ENCODE measurements at places on chromosomes 6 and 20. TPM values are rescaled to one million over a fixed set of nuclear protein-coding genes. Genes with fewer than 3 reads are reported as not detected.

DNA sequence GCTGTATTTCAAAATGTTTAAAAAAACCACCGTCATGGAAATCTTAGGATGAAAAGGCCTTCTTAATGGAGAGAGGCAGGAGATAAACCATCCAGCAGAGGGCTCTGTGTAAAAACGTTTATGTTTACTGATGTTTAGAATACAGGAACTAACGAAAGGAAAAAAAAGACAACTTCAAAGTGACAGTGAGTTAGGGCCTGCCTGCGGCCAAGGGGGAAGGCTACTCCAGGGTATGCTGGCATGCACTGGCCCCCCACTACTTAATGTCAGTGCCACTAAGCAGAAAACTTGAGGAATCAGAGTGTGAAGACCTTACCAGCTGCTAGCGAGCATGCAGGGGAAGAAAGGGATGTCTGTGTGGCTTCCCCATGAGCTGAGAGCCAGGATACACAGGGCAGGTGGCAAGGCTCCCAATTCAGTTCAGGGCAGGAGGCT is 47.7 kb downstream of the AKAP7 start:
- peak; percentile 70 for ATAC-seq

GRCh38 chr6:165266621-165267020 is 42.8 kb downstream of the C6orf118 start:
- no peak for ATAC-seq

- ATAC-seq = no peak
Observed at GRCh38 chr6:151205721-151206600, 33.8 kb upstream of the AKAP12 start.

- ATAC-seq = no peak
Observed at GRCh38 chr20:35307666-35308653, 15.7 kb upstream of the FAM83C start.

GRCh38 chr6:30331981-30332380 is 5.3 kb downstream of the TRIM39 start:
- no peak for ATAC-seq

DNA sequence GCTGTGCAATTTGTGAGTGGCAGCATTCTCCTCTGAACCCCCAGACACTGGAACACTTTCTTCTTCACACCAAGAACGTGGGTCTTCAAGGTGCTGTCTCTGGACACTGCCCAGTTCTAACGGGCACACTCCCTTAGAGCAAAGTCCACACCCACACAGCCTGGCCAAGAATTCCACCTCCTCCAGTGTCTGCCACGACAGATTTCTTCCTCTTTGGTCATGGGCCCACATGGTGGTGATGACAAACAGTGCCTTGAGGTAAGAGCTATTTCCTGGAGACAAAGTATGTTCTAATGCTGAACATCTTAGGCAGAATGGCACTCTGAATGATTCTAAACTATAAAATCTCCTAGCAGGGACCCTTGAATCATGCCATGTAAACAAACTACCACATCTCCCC is 25.5 kb upstream of the SSTR4 start:
- ATAC-seq = no peak

DNA sequence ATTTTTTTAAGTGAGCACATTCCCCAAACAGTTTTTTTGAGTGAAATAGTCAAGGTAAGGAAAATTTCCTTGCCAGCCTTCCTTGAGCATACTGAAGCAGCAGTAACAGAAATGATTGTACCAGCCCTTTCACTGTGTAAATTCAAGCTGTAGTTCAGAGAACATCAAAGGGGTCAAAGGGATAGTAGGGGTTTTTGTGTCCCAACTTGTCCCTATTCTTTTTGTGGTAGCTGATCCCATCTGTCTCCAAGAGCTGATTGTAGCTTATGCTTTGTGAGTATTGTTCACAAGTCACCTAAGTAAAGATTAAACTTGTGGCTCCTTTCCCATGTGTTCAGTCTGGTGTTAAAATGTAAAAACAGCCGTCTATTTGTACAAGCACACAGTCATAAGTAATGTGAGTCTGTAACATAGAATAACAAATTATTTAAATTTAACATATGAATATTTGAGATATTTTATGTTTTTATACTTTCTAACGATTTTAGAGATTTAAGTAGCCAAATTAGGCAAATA is 185.0 kb downstream of the CENPW start:
- ATAC-seq = no peak

- no peak for ATAC-seq
Observed at GRCh38 chr6:53322188-53323029, 26.3 kb downstream of the ELOVL5 start.

DNA sequence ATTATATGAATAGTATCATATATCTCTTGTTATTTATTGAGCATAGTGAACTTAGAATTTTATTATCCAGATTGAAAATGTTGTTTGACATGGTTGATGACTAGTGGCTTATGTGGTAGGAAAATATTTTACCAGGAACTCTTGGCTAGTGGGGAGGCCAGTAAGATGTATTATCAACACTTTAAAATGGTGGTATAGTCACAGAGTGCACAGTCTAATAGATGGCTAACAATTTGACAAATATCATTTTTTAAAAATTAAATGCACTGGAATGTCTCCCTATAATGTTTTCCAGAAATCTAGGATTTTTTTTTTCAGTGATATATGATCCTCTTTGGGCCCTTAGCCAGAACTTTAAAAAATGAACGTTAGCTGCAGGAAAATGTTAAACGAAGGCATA is 26.9 kb upstream of the EYA4 start:
- ATAC-seq = no peak

DNA sequence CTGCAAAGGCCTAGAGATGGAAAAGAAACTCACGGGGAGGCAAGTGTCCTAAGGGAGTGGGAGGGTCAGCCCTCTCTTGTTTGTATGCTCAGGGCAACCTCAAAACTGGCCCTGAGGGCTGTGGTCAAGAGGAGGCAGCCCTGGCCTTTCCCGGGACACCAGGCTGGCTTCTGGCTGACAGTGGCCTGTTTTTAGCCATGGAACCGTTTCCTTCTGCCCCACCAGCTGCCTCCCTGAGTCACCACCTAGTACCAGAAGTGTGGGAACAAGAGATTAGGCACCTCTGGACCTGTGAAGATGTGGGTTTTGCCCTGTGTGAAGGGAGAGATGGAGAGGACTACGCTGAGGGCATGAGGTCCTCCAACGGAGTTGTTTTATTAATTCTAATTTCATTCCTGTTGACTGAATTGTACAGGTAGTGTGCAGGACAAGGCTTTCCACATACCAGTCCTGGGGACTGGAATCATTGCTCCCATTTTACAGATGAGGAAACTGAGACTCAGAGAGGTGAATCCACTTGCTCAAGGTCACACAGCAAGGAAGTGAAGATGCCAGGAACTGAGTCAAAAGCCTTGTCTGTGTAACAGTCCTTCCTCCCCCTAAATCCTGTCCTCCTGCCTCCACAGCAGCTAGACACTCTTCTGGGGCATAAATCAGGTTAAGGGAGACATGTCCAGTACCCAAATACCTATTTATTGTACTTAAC is 5.5 kb downstream of the FOXS1 start:
- no peak for ATAC-seq

- no peak for ATAC-seq
Observed at GRCh38 chr20:17059465-17059864, 167.4 kb upstream of the PCSK2 start.

GRCh38 chr6:20509212-20509611 is 25.0 kb upstream of the CDKAL1 start:
- no peak for ATAC-seq

- no peak for ATAC-seq
Observed at GRCh38 chr6:508006-508405, 116.5 kb downstream of the IRF4 start.

- ATAC-seq = no peak
Observed at GRCh38 chr6:20605061-20605460, 70.8 kb downstream of the CDKAL1 start.

GRCh38 chr6:108526739-108527174 is 34.0 kb upstream of the FOXO3 start:
- ATAC-seq = no peak

DNA sequence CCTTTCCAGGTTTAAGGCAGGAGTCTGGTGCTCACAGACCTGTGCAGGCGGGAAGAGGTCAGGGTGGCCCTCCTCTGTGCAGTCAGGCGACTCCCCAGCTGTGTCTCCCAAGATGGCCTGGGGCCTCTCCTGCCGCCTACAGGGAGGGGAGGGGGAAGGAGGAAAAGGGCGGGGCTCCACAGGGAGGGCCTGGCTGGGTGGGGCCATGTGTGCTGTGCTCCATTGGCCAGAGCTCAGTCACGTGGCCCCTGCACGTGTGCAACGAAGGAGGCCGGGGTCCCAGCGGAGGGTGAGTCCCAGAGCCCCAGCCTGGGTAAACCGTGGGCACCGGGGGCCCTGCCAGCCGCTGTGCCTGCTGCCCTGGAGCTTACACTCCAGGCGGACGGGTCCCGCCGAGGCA is 211.6 kb downstream of the ZDHHC14 start:
- peak; percentile 24 for ATAC-seq

DNA sequence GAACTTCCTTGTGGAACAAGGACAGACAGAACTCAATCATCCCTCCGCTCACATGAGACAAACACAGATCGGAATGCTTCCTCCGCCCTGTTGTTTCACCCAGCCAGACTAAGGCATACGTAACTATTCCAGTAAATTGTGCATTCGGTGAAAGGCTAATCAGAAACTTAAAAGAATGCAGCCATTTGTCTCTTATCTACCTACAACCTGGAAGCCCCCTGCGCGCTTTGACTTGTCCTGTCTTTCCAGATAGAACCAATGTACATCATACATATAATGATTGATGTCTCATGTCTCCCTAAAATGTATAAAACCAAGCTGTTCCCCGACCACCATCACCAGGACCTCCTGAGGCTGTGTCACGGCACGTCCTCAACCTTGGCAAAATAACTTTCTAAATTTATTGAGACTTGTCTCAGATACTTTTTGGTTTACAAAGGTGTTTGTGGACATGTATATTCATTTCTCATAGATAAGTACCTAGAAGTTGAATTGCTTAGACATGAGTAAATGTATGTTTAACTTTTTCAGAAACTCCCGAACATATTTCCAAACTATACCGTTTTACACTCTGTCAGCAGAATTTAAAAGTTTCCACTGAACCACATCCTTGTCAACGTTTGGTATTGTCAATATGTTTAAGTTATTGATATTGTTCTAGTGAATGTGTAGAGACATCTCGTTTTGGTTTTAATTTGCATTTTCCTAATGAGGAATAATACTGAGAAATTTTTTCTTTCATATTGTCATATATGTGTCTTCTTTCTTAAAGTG is 197.6 kb upstream of the THBS2 start:
- no peak for ATAC-seq

DNA sequence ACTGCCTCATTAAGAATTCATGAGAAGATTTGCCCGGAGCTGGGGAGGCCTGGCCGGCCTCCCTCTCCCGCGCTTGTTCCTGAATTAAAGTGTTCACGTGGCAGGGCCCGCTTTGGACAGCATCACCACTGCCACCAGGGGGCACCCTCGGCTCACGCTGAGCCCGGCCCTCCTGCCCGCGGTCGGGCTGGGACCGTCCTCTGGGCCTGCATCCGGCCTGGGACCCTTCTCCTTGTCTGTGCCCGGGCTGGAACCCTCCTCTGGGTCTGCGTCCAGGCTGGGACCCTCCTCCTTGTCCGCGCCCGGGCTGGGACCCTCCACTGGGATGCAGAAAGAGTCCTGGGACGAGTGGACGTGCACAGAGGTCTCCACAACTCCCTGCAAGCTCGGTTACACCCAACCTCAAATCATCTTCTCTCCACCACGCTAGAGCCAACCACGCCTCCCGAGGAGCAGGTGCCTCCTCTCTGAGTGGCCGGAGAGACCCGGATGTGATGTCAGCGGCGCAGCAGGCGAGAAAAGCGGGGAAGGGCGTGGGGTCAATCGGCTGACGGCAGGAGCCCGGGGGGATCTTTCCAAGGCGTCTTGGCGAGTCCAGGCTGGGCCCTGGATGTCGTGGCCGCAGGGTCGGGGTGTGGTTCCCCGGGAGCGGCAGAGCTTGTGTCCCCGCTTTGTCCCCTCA is 50.9 kb upstream of the DACT2 start:
- ATAC-seq = peak; percentile 82

DNA sequence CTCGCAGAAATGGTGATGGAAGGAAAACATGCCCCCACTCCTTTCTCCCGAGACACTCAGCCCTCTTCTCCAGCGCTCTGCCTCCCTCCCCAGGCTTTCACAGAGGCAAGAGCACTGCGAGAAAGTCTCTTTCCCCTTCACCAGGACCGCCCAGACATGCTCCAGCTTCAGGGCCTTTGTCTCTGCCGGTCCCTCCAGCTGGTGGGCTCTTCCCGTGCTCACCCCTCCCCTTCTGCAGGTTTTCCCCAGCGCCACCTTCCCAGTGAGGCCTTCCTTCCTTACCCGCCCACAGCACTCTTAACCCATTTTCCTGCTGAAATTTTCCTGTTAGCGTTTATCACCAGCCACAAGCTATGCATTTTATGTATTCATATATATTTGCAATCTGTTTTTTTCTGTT is 86.2 kb downstream of the TFAP2C start:
- ATAC-seq = no peak

- ATAC-seq = no peak
Observed at GRCh38 chr6:81241126-81242041, 511.1 kb downstream of the TENT5A start.

DNA sequence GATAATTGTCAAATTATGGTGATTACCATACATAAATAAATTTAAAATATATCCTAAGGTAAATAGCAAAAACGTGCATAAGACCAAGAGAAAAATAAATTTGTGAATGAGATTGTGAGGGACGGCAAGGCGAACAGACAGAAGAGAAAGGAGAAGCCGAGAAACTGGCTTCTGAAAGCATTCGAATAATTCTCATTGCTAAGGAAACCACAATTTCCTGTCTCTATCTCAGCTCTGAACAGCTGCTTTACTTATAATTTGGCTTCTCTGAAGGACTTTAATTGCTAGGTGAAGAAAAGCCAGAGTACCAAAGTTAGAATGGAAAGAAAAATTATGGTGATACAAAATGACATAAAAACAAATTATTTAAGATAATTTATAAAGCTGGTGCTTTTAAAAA is 79.0 kb upstream of the RGS17 start:
- ATAC-seq = no peak

- no peak for ATAC-seq
Observed at GRCh38 chr6:159758031-159759001, 3.5 kb upstream of the ACAT2 start.

- ATAC-seq = peak; percentile 30
Observed at GRCh38 chr6:53058388-53059195, 6.6 kb upstream of the FBXO9 start.

DNA sequence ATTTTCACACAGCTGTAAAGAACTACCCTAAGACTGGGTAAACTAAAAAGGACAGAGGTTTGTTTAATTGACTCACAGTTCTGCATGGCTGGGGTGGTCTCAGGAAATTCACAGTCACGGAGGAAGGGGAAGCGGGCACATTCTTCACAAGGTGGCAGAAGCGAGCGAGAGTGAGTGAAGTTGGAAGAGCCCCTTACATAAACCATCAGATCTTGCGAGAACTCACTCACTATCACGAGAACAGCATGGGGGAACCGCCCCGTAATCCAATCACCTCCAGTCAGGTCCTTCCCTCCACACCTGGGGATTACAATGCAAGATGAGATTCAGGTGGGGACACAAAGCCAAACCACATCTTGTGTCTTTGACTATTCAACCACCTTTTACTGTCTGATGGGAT is 700.5 kb downstream of the TENT5A start:
- no peak for ATAC-seq

Gene NR2E1
- not detected for total RNA-seq

Gene RIMS1
- total RNA-seq = not detected

Gene APOM
- total RNA-seq = 0.76 TPM

Gene HDGFL1
- not detected for total RNA-seq

Gene HAO1
- total RNA-seq = not detected

Gene SLC2A10
- total RNA-seq = not detected

Gene ANKRD6
- total RNA-seq = 3.8 TPM

Gene RAE1
- 48.3 TPM for total RNA-seq

Gene WDR46
- total RNA-seq = 98.7 TPM

Gene EDEM2
- total RNA-seq = 22.9 TPM

Gene CRIP3
- total RNA-seq = 4.6 TPM

Gene FLRT3
- total RNA-seq = not detected

Gene ZC2HC1B
- not detected for total RNA-seq

Gene CTSA
- 152 TPM for total RNA-seq
